ENCODE measurements at places on chromosomes 4 and X.

GRCh38 chr4:2742823-2743517, 13.2 kb downstream of the TNIP2 start:
- DNase-seq: no peak

- no peak for DNase-seq
These were observed 26.9 kb upstream of the BEX4 start for GRCh38 chrX:103187953-103188475.

- no peak for DNase-seq
These were observed 55.5 kb upstream of the PROM1 start for GRCh38 chr4:16139066-16139945.

GRCh38 chr4:47668810-47669408, 169.0 kb downstream of the CORIN start:
- DNase-seq: peak; percentile 60

DNA sequence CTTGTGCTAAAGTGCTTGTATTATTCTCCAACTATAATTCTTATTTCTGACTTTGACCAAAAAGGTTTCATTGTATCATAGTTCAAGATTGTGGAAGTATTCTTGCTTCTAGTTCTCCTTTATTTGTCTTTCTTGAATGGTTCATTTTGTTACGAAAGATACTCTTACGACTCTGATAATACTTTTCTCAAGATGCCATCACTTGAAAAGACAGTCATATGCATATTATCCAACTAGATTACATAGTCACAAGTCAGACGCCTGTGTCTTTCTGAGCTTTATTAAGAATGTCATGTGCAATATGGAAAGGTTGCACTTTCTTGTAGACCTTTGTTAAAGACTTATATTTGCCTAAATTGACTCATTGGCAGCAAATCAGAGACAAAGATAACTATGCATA, 71.4 kb upstream of the HPGD start:
- DNase-seq: no peak

GRCh38 chr4:189548484-189549125, 392.1 kb upstream of the FRG1 start:
- no peak for DNase-seq

DNA sequence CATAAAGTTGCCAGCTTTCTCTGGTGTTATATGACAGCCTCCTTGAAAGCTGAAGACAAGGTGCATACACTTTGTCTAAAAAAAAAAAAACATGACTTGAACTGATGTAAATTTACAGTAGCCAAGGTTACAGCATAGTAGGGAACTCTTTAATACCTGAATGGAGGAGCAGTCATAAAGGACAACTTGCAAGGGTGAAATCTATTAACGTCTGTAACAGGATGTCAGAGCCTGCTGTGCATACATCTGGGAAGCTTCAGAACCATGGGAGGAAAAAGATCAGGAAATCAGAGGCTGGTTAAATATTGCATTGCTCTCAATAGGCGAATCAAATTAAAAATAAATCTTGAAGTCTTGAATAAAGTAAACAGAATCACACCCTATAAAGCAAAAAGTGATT, 484.0 kb upstream of the CTSO start:
- no peak for DNase-seq

- peak; percentile 76 for DNase-seq
These were observed 22.4 kb downstream of the GAB1 start for GRCh38 chr4:143358923-143359643.

GRCh38 chr4:85419103-85419502, 55.8 kb upstream of the ARHGAP24 start:
- DNase-seq: no peak

GRCh38 chrX:106734827-106735226, 8.3 kb downstream of the RNF128 start:
- DNase-seq: no peak

- DNase-seq: peak; percentile 98
These were observed 345.4 kb upstream of the GATB start for GRCh38 chr4:152106113-152106763.

GRCh38 chr4:67674098-67674497, 26.9 kb downstream of the UBA6 start:
- peak; percentile 11 for DNase-seq

GRCh38 chr4:169870507-169870906, 112.8 kb upstream of the HPF1 start:
- no peak for DNase-seq

DNA sequence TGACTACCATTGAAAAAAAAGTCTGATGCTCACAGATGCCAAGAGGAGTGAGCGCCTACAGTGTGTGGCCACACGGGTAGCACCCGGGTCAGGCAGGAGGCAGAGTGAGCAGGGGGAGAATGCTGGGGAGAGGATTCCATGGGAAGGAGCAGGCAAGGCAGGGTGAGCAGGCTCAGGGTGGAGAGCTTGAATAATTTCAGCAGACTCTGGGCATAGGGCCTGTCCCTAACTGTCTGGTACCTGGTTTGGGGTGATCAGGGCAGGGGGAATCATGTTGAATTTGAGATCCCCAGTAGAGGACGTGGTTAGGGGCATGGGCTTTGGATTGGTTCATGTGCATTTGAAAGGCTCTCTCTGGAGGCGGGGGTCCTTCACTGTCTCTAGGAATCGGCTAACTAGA, 51.2 kb upstream of the TLR3 start:
- DNase-seq: no peak

- peak; percentile 81 for DNase-seq
These were observed 14.7 kb downstream of the VEGFC start for GRCh38 chr4:176778063-176778462.

DNA sequence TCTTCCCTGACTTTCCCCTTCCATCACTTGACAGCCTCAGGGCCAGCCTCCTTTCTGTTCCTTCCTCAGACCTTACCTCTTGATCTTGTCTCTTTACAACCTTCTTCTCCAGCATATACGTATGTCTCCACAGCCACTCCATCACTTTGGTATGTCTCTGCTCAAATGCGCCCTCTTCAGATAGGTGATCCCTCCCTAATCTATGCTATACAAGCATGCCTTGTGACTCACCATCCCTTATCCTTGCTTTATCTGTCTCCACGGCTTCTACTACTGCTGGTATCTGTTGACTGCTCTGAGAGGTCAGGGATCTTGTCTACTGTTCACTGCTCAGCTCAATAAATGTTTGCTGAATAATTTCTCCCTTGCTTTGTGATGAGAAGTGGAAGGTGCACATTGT, 9.0 kb downstream of the ARAP2 start:
- no peak for DNase-seq

- no peak for DNase-seq
These were observed 117.0 kb downstream of the PALLD start for GRCh38 chr4:168613869-168614268.

DNA sequence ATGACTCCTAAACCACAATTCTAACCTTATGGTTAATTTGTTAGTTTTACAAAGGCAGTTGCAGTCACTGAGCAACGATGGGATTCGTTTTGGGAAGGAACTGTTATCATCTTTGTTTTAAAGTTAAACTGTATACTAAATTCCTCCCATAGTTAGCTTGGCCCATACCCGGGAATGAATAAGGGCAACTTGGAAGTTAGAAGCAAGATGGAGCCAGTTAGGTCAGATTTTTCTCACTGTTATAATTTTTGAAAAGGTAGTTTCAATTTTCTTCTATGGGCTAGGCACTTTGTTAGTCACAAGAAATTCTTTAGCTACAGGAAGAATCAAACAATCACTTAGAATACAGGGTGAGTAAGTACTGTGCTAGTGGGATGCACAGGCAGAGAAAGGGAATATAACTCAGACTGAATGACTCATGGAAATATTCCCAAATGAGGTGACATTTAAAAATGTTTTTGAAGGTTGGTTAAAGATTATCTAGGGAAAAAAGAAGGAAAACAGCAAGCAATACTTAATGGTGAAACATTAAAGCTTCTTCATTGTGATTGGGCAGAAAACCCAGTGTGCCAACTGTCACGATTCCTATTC, 153.6 kb downstream of the MAGEB17 start:
- peak; percentile 55 for DNase-seq

DNA sequence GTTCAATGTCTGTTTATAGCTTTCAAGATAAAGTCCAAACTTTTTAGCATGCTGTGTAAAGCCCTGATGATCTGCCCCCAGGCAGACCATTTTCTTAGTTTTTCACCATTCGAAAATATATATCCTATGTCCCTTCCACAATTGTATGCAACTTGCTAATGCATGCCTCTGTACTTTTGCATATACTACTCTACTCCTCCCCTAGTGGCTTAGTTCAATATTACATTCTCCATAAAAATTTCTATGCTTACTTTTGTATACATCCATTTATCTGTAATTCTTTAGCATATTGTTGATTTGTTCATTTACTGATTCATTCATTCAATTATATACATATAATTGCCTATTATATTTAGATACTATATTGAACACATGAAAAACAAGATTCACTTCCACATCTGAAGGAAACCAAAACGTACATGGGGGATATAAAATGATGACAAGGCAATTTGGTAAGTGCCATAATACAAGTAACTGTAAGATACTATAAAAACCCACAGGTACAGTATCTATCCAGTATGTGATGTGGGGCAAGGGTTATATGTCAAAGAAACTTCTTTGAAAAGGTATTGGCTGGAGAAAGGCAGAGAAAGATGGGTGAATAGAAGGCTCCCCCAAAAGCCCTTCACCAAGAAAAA, 902.5 kb downstream of the FAM133A start:
- no peak for DNase-seq

- DNase-seq: peak; percentile 88
These were observed 247.6 kb upstream of the RPS6KA3 start for GRCh38 chrX:20514358-20514757.

GRCh38 chr4:40990236-40990898, 224.0 kb downstream of the APBB2 start:
- DNase-seq: peak; percentile 99

- DNase-seq: no peak
These were observed 36.0 kb downstream of the AWAT2 start for GRCh38 chrX:70013466-70014381.

DNA sequence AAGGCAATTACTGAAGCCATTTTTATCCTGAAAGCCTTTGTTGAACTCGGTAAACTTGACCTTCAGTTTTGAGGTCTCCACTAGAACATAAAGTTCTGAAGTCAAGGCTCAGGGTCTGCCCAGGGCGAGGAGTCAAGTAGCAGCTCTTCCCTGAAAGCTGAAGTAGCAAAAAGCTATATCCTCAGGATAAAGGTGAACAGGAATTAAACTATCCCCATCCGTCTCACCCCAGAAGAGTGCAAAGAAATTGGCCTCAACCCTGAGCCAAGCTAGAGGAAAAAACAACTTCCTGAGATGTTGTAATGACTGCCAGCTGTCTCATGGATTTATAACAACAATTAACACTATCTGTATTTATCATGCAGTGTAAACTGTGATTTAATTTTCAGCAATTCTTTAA, 590.8 kb downstream of the SPRY1 start:
- no peak for DNase-seq

DNA sequence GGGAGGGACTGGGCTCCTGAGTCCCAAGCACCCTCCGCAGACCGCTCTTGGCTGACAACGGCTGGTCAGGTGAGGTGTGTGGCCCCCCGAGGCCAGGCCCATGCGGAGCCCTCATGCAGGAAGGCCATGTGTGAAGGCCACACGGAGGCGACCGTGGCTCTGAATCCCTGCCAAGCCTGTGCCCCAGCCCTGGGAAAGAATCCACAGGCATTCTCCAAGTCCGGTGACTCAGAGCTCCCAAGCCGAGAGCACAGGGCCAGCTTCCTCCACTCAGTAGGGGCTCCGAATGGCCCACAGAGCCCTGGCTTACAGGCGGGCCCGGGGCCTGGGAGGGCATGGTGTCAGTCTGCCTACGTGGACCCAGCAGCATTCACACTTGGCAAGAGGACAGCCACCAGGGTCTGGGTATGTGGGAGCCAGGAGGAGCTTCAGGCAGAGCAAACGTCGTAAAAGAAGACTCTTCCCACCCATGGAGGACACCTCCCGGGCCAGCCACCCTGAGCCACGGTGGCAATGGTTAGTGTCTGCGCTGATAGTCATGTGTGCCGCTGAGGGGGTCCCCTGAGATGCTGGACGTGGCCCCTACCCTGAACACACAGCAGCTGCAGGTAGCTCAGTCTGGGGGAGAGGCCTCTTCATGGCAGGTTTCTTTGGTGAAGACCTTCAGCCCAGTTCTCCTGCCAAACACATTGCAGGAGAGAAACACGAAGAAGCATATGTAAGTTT, 105.7 kb downstream of the PSAPL1 start:
- peak; percentile 91 for DNase-seq

- DNase-seq: peak; percentile 11
These were observed 33.0 kb downstream of the HDX start for GRCh38 chrX:84469226-84469625.

GRCh38 chr4:13990596-13991589, 363.4 kb upstream of the BOD1L1 start:
- DNase-seq: peak; percentile 32

GRCh38 chr4:6472387-6473263, at the start of gene PPP2R2C:
Gene PPP2R2C, minus strand, starts transcription at chr4:6472614. Its CDS starts 385 bp downstream, at chr4:6472229.
- DNase-seq: no peak

DNA sequence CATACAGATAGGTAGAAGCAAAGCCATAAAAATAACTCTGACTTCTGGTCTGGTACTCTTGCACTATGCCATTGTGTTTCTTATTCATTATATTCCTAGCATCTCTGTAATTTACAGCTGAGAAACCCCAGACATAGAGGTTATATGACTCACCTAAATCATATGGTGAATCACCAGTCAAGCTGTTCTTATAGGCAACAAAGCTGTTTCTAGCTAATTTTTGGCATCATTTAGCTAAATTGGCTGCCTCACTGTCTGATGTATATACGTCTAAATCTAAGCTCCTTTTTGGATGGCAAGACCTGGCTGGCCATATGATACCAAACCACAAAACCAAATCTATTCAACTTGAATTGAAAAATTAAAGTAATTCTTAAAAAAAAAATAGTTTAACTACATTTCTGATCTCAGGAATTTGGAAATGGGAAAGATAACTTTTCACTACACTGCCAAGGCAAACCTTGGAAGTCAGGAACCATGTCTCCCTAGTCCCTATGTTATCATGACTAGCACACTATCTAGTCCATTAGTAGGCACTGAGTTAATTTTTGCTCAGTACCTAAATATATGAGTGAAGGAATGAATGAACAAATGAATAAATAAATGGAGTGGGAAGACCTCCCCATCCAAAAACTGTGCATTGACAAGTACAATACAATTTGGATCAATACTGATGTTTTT, 41.3 kb upstream of the STAG2 start:
- DNase-seq: peak; percentile 78

DNA sequence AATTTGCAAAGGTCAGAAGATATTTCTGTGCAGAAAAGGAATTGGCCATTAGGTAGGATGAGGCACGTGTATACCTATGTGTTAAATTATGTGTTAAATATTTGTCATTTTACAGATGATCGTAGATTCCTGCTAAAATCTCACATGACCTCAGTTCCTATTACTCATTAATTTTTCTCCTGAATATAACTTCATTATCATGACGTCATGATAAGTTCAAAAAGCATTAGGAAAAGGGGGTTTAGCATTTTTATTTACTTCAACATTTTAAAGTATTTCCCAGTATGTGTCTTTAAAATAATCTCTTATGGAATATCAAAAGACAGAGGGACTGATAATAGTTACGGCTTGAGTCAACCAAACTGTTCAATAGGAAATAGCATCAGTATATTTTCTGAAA, 372.8 kb downstream of the IL1RAPL1 start:
- DNase-seq: no peak

GRCh38 chrX:25968920-25969319, 169.2 kb upstream of the MAGEB18 start:
- no peak for DNase-seq

GRCh38 chrX:120672389-120672788, 42.5 kb upstream of the C1GALT1C1 start:
- peak; percentile 90 for DNase-seq

- no peak for DNase-seq
These were observed 60.3 kb upstream of the MXD4 start for GRCh38 chr4:2322227-2322626.

- peak; percentile 80 for DNase-seq
These were observed 9.4 kb downstream of the TASL start for GRCh38 chrX:30568136-30568535.
